ENCODE measurements at places on chromosomes 7 and 10.

DNA sequence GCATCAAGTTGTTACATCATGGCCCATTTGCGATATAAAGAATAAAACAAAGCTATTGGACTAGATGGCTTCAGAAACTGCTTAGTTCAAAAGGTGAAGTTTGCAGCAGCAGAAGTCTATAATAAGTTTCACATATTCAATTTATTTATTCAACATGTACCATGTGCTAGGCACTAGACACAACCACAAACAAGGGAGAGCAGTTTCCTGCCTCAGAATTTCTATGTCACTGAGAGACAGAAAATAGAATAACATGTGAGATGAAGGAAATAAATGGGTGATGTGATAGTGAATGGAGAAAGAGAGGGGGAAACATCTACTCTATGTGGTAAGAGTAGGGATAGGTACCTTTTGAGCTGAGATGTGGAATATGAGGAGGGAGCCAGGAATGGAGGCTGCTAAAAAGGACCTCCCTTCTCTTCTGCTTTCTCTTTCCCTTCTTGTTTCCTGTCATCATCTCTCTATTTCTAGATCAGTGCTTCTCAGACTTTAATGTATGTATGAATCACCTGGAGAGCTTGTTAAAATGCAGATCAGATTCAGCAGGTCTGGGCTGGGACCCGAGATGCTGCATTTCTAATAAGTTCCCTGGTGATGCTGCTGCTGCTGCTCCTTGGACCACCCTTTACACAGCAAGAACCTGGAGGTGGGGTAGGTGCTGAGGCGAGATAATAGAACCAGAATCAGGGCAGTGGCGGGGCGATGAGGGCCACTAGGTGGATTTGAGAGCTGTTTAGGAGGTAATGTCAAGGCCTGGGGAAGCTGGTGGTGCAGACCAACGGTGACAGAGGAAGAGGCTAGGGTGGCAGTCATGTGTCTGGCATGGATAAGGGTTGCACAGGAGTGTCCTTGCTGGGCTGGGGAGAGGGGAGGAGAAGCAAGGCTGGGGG is 13.7 kb upstream of the INMT start:
- DNase-seq, result no peak

GRCh38 chr10:63707254-63707910 is 186.2 kb downstream of the REEP3 start:
- no peak for DNase-seq

- no peak for DNase-seq
These were observed 138.6 kb downstream of the PPP1R17 start for GRCh38 chr7:31825576-31825975.

GRCh38 chr10:60575105-60575504 is 185.4 kb upstream of the ANK3 start:
- DNase-seq, result no peak

DNA sequence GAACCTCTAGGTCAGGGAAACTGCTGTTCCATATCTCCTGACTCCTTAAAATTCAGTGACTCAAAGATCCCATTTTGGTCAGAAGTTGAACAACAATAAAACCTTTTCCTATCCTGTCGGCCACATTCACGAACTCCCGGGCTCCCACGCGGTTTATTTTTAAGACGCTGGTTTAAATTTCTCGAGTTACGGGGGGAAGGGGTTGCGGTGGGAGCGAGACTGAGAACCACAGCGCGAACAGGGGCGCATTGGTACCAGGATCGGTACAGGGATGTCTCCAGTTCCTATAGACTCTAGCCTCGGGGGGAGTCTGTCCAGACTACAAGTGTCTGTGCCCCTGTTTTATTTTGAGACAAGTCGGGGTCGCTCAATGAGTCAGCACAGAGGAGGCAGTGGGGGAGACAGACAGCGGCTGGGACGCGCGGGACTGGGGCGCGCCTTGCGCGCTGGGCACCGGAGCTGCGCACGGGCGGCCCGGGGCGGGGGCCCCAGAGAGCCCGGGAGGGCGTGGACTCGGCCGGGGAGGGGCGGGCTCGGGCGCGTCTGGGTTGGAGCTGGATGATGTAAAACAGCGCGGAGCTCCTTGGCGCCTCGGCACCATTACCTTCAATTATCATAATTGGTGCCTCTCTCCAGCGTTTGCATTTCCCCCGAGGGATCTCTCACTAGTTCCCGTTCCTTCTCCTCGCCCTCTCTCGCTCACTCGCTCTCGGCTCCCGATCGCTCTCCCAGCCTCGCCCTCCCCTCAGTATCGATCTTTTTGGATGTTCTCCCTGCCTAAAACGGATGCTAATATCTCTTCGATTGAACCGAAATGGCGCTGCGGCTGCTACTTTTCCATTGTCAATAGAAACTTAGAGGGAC is 8.7 kb upstream of the BAMBI start:
- DNase-seq, result peak; percentile 90

DNA sequence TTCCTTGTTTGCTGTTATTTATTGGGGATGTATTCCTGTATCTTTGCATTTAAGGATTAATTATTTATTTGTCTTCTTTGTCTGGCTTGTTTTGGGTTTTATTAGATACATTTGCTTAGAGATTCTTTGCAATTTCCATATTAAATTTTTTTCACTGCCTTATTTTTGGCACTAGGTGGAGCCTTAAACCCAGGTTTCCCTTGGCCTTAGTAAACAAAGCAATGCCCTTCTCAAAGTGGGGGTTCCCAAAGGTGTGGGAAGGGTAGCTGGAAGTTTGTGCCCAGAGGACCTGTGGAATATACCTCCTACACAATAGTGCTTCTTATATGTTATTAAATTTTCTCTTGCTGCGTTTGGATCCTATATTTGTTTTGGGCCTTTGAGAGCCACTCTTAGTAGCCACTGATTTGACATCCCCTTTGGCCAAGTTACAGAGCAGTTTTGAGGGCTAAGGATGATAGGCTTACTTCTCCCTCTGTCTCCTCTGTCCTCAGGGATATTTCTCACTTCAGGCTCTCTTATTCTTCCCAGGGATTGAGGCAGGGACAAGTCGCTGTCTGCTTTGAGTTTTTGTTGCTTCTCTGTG is 162.3 kb downstream of the ITGB1 start:
- peak; percentile 13 for DNase-seq

GRCh38 chr10:35274498-35275060 is 61.7 kb upstream of the CCNY start:
- no peak for DNase-seq

DNA sequence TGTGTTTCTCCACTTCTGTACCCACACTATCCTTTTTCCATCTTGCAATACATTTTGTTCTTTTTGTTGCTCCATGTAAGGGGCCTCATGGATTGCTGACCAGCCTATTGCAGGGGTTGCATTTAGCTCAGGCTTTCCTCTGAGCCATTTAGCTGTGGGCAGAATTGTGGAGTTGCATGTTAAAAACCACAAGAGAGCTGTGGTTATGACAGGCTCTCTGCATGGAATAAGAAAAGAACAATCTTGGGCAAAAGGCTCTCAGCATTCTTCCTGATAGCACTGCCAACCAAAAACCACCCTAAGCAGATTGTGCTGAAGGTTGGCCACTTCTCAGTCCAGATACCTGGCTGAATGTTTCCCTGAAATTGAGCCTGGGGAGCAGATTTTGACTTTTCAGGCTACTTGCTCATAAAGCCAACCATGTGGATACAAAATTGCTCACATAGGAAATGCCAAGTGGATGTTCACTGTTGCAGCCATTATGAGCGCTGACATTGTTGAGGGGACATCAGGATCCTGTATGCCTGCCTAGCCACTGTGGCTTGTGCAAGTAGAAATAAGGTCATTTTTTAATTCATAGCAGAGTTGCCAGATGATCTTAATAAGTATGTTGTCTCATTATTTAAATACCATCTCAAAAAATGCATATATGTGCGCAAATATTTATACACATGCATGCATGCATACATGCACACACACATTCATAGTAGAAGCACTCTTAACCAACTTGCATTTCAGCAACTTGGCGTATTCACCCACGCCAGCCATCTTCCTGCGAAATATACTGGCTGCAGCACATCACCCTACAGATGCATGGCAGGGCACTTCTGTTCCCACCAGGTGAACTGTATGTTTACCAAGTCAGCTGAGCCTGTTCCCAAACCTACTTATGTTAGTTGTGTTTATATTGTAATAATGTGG is 695.4 kb downstream of the LRMDA start:
- no peak for DNase-seq

GRCh38 chr10:106078895-106079576 is 1085.5 kb downstream of the SORCS1 start:
- DNase-seq, result no peak

DNA sequence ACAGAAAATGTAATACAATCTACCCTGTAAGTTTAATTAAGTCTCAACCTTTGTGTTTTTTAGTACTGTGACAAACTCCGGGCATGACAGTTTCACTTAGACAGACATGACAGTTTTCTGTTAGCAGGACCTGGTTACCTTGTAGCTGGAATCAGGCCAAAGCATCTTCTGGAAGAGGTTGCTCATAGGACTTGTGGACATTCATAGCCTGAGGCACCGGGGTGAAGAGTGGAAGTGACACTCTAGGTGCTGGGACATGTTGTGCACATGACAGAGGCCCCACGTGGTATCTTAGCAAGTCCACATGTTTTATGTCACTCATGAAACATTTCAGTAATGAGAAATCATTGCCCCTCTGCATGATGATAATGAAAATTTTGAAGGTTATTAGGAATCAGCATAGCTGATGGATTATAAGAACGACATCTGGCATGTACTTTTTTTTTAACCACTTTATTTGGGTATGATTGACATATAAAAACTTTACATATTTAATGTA is 441.4 kb downstream of the CNTNAP2 start:
- no peak for DNase-seq

DNA sequence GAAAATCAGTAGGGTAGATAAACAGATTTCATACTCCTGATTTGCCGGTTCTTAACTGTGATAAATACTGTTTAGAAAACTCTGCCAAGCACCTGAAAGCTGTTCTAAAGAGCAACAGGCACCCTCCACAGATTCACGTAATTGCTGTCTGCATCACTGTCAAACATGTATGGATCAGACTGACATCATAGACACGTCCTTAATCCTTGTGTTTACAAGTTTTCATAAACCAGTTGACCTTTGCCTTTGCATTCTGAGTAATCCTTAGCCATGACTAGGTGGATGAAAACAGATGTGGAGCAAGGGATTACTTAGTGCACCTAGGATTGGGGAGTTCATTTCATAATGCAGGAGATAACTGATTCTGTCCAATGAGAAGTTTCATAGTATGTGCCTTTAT is 41.6 kb downstream of the SLC39A12 start:
- no peak for DNase-seq

- DNase-seq, result no peak
These were observed 116.7 kb downstream of the SGMS1 start for GRCh38 chr10:50506861-50507573.

GRCh38 chr7:2844153-2845033 is at the start of gene GNA12:
Gene GNA12 (minus strand): TSS chr7:2844308. CDS start chr7:2844161, 147 bp downstream.
- DNase-seq, result peak; percentile 98

DNA sequence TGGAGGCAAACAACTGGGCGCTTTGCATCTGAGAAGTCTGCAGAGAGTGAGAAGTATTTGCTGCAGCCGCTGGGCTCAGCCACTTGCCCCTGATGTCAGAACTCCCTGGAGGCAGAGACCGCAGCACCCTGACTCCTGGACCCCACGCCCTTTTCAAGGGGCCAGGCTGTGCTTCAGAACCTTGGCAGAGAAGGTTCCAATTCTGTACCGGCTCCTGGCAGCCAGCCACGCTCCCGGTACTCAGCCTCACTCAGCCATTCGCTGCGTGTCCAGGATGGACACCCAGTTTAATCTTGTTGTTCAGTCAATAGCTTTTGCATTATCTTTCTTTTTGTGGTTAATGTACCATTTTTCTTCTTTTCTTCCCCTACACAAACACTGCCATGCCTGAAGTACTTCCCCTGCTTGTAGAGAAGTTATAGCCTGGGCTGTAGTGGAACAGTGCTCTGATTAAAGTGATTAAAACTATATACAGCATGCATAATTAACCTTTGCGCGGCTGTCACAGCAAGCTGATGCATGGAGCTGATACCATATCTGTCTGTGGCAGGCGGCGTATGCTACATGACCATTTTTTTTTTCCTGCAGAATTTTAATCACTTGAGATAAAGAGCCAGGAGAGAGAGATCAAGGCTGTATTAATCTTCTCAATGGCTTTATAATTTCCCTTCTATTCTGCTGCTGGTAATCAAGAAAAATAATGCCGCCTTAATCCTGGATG is 578.5 kb downstream of the SDK1 start:
- peak; percentile 35 for DNase-seq

GRCh38 chr7:74417419-74417971 is 36.2 kb upstream of the GTF2IRD1 start:
- DNase-seq, result peak; percentile 68

GRCh38 chr7:9488555-9488954 is 1055.1 kb downstream of the NXPH1 start:
- DNase-seq, result no peak

GRCh38 chr10:73073627-73074026 is 23.0 kb downstream of the P4HA1 start:
- DNase-seq, result no peak

- DNase-seq, result no peak
These were observed 26.4 kb downstream of the DRGX start for GRCh38 chr10:49369216-49370162.

GRCh38 chr10:74823791-74824183 is 2.6 kb upstream of the KAT6B start:
- DNase-seq, result no peak

- DNase-seq, result no peak
These were observed 138.5 kb downstream of the SRPK2 start for GRCh38 chr7:105250239-105250638.

DNA sequence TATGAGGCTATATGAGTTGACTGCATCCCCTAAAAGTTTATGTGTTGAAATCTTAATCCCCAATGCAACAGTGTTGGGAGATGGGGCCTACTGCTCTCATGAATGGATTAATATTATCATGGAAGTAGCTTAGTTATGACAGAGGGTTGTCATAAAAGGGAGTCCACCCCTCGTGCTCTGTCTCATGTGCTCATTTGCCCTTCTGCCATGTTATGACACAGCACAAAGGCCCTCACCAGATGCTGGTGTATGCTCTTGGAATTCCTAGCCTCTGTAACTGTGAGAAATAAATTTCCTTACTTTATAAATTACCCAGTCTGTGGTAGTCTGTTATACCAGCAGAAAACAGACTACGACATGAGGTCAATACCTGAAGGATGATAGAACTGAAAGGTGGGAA is 17.6 kb upstream of the PANK1 start:
- no peak for DNase-seq

- no peak for DNase-seq
These were observed 53.0 kb upstream of the EBF3 start for GRCh38 chr10:130016993-130017630.

DNA sequence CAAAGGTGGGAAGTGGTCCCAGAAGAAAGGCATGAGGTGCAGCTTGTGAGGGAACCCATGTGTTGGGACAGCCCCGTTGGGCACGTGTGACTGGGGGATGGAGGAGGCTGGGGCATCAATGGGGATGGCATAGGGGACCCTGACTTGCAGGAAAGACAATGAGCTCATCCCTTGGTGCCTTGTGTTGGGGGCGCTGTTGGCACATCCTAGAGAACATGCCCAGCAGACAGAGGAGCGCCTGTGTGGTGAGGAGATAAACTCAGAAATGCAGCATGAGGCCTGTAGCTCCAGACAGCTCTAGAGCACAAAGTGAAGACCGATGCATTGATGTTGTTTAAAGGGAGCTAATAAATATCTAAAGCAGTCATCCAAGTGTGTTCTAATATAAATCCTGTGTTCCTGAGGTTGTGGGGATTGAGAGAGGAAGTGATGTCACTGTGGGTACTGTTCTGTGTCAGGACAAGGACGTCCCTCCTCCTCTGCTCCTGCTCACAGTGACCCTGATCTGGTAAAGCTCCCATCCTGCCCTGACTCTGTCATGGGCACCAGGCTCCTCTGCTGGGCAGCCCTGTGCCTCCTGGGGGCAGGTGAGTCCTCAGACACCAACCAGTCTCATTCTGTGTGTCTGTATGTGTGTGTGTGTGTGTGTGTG is 126.1 kb upstream of the PRSS58 start:
- DNase-seq, result no peak

Measured in NCI-H146 (cell line).